GM23248 (cell line): ENCODE measurements at places on chromosomes 11 and 22.

GRCh38 chr11:123135863-123136446 lies 59.1 kb downstream of the CLMP start:
- peak; percentile 70 for DNase-seq

DNA sequence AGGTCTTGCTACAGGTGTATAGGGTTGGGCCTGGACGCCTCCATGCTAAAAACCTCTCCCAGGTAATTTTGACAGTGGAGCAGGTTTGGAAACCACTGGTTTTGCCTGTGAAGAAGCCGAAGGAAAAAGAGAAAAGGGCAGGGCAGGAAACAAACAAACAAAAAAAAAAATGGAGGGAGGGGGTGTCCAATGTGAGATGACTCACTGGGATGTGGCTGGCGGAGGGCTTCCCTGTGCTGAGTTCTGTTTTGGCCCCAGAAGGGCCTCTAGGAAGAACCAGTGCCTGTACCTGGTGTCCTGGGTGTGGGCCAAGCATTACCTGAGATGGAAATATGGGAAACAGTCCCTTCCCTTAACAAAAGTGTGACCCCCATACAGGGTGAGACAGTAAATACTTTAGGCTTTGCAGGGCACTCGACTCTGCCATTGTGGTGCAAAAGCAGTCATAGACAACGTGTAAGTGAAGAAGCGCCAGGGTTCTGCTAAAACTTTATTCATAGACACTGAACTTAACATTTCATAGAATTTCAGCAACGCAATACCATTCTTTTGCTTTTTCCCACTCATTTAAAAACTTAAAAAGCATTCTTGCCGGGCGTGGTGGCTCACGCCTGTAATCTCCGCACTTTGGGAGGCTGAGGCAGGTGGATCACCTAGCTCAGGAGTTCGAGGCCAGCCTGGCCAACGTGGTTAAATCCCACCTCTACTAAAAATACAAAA lies 9.5 kb upstream of the DGKZ start:
- no peak for DNase-seq

GRCh38 chr11:73661035-73661628 lies 14.8 kb downstream of the PLEKHB1 start:
- DNase-seq, result peak; percentile 92

DNA sequence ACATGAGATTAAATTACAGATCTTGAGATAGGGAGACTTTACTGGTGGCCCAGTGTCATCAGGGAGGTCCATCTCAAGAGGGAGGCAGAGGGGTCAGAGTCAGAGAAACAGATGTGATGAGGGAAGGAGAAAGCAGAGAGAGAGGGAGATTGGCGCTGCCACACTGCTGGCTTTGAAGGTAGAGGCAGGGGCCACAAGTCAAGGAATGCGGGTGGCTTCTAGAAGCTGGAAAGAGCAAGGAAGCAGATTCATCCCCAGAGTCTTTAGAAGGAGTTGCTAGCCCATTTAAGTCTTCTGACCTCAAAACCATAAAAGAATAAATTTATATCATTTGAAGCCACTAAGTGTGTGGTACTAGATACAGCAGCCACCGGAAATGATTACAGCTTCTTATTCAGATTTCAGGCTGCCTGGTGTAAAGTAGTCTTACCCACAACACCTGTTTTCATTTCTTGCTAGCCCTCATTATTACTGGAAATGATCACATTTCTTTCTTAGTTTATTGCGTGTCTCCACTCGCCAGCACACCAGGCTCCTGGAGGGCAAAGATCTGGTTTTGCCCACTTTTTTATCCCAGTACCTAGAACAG lies 12.6 kb upstream of the SERPINH1 start:
- DNase-seq, result no peak

- DNase-seq, result peak; percentile 61
Observed at GRCh38 chr11:61787928-61788491, 4.4 kb downstream of the TMEM258 start.

- DNase-seq, result peak; percentile 39
Observed at GRCh38 chr22:40679964-40680818, 907 bp downstream of the MCHR1 start.

DNA sequence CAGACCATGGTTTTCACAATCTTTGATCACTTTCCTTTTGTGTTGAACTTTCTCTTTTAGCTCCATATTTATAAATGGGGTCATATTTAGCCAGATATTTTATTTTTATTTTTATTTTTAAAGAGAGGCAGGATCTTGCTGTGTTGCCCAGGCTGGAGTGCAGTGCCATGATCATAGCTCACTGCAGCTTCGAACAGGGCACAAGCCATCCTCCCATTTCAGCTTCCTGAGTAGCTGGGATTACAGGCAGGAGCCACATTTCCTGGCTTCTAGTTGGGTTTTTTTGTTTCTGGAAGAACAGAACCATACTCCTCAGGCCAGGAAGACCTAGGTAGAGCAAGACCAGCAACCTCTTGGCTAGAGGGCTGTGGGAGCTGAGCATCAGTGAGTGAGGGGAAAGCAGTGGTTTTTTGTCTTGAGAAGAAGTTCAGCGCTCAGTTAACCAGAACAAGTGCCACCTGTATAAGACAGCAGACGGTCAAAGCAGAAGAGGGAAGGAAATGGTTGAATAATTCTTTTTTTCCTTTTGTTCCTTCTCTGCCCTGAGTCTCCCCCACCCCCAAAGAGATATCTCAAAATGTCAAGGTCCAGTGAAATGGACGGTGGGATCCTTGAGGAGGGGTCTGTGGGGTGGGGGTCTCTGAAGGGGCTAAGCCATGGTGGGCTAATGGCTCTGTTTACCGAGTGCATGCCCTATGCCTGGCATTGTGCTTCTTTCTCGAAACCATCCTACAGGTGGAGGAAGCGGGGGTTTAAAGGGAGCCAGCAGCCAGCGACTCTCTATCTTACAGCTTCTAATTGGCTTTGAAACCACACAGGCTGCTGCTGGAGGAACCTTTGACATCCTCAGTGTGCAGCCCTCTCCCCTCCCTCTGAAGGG lies 63.0 kb downstream of the PTPRJ start:
- DNase-seq, result no peak

DNA sequence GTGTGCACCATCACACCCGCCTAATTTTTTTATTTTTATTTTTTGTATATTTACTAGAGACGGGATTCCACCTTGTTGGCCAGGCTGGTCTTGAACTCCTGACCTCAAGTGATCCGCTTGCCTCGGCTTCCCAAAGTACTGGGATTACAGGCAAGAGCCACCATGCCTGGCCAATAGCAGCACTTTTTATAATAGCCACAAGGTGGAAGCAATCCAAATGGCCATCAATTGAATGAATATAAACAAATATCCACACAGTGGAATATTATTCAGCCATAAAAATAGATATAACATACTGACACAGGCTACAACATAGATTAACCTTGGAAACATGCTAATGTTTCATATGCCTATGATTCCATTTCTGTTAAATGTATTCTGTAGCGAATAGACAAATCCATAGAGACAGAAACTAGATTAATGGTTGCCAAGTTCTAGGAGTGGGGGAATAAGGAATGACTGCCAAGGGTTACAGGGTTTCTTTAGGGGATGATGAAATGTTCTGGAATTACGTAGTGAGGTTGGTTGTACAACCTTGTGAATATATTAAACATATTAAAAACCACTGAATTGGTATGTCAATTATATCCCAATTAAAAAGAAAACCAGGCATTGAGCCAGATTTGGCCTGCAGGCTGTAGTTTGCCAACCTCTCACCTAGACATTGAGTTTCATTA lies 4.8 kb downstream of the VPS51 start:
- DNase-seq, result no peak

- no peak for DNase-seq
Observed at GRCh38 chr22:21443057-21443734, 24.0 kb upstream of the TMEM191C start.

GRCh38 chr11:48024635-48025071 lies 44.3 kb downstream of the PTPRJ start:
- no peak for DNase-seq

DNA sequence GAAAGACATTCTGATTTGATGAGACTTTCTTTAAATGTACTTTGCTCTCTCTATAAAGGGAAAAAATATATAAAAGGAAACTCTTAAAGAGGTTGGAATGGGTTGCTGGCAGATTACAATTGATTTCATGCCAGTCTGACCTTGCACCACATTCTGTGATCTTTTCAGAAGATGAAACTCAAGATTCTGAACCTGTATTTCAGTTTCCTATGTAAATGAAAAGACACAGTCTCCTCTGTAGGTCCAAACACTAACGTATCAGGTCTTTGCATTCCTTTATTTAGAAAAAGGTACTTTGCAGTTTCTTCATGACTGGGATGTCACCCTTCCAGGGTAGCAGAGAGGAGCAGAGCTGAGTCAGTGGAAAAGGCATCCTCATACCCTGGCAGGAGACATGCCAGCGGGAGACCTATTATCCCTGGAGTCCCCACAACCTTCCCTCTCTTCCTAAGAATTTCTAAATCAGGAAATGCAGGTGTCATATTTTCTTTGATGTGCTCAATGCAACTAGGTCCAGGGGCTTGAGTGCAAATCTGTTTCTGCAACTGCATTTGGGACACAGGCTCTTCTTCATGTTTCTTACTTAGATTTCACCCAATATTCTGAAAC lies 282.6 kb downstream of the CADM1 start:
- peak; percentile 4 for DNase-seq

DNA sequence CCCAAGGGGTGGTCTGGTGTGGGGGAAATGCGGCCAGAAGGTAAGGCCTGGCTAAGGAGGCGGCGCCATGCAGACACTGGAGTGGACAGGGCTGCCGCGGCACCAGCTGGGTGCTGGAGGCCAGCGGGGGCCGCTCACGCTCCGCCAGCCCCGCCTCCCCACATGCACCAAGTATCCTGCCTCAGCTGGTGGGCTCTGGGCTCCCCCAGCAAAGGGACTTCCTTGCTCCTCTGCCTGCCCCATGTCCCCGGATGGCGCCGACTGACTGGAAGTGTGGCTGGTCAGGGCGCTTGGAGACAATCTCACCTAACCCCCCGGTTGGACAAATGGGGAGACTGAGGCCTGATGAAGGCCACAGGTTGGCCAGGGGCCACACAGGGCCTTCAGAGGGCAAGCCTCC lies 7.6 kb upstream of the CHADL start:
- no peak for DNase-seq

DNA sequence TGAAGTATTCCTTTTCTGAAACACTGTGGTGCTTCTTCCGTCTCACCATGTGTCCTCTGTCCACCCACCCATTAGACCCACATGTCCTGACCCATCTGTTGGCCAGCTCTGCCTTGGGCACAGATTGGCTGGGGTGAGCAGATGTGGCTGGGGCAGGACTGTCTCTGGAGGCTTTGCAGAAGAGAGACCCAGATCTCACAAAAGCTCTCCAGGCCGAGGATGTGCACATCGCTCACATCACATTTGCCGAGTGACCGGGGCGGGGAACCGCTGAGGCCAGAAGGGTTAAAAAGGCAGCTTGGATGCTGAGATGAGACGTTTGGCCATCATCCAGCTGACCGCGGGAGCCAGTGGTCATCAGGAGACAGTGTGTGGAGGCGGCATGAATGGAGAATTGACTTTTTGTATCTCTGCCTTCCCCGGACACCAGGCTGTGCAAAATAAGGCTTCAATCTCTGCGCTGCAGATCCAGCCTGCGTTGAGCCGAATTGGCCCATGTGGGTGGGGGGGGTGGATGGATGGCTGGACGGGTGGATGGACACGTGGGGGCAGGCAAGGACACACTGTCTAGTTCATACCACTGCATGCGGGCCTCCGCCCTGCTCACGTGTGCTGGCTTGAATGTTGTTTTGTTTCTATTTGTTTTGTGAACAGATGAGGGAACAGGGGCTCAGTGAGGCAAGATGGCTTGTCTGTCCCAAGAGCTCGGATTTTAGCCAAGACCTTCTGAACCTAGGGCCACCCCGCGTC lies 6.1 kb downstream of the IFITM10 start:
- DNase-seq, result peak; percentile 19

DNA sequence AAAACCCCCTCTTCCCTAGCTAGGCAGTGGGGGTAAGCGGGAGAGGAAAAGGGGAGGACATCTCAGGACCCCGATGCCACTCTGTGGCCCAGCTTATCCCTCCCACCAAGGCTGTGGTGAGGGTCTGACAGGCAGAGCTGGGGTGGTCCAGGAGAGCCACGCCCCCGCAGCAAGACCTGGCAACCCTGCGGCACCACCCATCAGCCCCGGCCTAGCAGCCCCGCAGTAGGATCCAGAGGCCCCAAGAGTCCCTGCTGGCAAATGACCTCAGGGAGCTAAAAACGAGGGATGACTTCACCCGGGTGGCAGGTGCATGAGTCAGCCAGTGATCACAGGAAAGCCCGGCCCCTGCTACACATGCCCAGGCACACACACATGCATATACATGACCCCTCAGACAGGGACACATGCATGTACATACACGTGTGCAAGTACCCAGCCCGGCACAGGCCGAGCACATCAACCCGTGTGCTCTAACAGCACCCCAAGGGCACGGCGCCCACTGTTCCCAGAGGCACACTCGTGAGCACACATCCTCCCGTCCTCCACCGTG lies 32.3 kb downstream of the ARVCF start:
- DNase-seq, result peak; percentile 90

GRCh38 chr11:12064954-12065280 lies 45.5 kb upstream of the MICAL2 start:
- DNase-seq, result no peak

DNA sequence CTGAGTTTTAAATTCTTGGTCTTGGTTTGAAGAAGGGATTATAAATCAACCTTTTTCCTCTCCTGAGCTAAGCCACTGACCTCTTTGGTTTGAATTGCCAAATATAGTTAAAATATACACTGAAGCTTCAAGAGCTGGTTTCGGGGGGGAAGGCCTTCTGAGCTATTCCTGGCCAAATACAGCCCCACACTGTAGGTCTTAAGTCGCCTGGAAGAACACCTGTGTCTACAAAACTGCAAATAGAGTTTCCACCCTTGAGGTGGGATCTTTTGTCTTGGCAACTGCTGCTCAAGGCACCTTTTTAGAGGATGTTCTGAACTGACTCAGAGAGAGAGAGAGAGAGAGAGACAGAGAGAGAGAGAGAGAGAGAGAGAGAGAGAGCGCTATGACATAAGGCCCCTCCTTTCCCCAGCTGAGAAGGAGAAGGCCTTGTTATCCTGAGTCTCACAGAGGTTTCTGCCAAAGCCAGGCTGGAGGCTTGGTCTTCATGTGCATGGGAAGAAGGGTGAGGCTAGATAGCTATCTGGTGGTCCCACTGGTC lies 5.5 kb downstream of the ADM start:
- peak; percentile 43 for DNase-seq

DNA sequence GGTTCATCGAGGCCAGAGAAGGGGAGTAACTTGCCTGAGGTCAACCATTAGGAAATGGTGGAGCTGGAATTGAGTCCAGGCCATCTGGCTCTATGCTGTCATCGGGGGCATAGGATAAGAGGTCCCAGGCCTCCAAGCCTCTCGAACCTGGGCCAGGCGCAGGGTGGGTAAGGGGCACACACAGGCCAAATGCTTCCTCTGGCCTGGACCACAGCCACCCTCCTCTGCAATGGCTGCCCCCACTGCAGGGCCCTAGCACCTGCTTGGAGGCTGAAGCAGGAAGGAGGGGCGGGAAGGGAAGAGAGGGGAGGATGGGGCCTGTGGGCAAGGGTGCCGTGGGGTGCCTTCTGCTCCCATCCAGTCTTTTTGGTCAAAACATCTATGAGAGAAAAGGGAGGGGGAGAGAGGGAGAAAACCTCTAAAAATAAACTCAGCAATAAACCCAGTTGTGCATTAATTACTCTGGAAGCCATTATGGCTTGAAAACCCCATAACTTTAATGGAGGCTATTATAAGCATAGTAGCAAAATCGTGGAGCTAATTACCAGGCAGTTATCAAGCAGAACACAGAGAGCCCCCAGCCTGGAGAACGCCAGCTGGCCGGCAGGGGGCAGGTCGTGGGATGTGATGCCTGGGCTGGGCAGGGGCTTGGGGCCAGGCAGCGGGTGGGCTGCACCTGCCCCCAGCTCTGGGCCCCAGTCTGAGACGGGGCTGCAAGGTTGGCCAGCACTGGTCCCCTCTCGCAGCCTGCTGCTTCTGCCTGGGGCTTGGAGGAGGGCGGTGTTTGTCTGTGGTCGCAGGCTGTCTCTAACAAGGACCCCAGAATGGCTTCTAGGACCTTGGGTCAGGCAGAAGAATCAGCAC lies 21.1 kb downstream of the B3GAT1 start:
- no peak for DNase-seq
